ENCODE measurements at places on chromosomes 3 and 15.
A peak's percentile ranks its signal among the peaks of the same experiment; 100 is the strongest.

DNA sequence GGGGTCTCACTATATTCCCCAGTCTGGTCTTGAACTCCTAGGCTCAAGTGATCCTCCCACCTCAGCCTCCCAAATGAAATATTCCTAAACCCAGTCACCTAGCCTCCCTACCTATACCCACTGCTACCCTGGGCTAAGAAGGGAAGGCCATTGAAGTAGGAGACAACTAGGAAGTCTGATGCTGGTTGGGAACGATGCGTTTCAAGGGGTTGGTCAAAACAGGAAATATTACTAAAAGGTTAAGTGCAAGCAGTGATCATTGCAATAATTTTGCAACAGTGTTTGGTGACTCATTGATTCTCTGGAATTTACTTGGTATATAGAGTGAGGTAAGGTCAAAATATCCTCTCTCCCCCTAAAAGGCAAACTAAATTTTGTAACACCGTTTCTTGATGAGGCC lies 4.6 kb upstream of the UQCRC1 start:
- DNase-seq: no peak

DNA sequence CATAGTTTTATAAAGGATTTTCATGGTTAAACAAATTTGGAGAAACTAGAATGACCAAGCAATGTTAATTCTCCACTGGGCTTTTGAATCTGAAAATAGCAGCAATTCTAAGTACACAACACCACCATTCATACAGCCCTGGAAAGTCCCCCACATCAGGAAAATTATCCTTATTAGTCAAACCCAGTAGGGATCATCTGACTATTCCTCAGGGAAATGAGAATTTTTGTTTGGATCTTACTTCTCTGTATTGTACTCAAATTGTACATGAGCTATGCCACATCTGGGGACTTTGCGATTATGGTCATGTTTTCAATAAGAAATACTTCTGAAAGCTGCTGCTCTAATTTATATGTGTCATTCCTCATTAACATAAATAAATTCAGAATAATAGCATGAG lies 46.0 kb downstream of the RARB start:
- no peak for DNase-seq

- no peak for DNase-seq
Observed at GRCh38 chr15:78320183-78320582, 20.0 kb upstream of the CRABP1 start.

- DNase-seq: peak; percentile 17
Observed at GRCh38 chr3:112973325-112974177, 1.4 kb downstream of the CD200R1 start.

DNA sequence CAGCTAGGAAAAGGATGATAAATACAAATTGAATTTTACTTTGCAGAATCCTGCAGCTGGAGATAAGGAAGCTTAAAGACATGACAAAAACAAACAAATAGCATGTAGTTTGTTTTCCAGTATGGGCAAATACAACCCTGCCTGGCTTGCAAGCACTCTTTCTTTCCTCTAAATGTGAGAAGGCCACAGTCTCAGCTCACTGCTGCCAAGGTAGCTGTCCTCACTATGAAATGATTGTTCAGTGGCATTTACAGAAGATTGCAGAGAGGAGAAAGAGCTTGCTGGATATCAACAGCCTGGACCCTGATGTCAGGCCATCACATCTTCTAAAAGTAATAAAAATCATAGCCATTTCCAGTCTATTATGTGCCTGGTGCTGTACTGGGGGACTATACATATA lies 262.0 kb downstream of the CLSTN2 start:
- DNase-seq: no peak

- no peak for DNase-seq
Observed at GRCh38 chr15:46416544-46416943, 781.7 kb downstream of the SQOR start.

DNA sequence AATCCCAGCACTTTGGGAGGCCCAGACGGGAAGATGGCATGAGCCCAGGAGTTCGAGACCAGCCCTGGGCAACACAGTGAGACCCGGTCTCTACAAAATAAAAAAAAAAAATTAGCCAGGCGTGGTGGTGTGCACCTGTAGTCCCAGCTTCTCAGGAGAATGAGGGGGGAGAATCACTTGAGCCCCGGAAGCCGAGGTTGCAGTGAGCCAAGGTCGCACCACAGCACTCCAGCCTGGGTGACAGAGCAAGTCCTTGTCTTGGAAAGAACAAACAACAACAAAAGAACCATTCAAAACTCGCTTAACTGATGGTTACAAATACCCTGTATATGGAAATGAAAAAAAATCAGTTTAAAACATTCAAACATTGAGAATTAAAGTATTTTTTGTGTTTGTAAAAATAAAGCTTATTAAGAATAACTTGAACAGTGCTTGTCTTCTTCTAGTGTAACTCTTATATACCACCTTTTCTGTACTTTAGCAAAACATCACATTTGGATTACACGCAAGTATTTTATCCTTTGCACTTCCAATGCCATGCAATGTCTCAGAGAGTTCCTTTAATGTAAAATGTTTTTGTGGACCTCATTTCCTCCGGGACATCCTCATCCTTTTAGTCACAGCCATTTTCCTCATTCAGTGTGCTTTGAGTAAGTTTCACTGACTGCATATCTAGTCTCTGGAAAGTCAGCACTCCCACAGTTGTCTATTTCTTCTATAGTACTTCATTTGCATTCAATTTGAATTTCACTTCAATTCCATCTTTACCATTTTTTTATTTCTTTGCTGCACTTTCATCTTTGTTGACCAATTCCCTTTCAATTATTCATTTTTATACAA lies 113.0 kb upstream of the GOLGA8J start:
- DNase-seq: no peak

- no peak for DNase-seq
Observed at GRCh38 chr3:141235661-141236171, 4.1 kb downstream of the PXYLP1 start.

DNA sequence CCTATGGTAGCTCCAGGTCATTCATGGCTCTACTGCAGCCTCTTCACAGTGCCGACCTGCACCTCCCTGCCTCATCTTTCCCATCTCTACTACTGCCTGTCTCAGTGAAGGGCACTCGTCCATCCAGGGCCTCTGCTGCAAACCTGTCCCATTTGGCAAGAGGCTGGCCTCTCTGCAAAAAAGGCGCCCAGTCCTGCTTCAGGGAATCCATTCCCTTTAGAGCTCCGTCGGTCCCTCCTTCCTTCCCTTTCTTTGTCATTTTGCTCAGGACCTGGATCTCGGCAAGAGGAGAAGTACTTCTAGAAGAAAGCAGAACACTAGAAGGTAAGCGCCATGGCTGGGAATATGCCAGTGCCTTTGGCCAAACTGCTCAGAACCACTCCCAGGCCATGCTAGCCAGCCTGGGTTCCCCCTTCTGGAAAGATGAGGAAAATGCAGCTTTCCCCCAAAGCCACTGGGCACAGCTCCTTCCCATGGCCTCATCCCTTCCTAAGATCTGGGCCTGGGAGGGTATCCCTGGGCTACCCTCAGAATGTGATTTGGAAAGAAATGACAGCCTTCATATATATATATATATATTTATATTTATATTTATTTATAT lies 6.4 kb upstream of the ISL2 start:
- no peak for DNase-seq

DNA sequence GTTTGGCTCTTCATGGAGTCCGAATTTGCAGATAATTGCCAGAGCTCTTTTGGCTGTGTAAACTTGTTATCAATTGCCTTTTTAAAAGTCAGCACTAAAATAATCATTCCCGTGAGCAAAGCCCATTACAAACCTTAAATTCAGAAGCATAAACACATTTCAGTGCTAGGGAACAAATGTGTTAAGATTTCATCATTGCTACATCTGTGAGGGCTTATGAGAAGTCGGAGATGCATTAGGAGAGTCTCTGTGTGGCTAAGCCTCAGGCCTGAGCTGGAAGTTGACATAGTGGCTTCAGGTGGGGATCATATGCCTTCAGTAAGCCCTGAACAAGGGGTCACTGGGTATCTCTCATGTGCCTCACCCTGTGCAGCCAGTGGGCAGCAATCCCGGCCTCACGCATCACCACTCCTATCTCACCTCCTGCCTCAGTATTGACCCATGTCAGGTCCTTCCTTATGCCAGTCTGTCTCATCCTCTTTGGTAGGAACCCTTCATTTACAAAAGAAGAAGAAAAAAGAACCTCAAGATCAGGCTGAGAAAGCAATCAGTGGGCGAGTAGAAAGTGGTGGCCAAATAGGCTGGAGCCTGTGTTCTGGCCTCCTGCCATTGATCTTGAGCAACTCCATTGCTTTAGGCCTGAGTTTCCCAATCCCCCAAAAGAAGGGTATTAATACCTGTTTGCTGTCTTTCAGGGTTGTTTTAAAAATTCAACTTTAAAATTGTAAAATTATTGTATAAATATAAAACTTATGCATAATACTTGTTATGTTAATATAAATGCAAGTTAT lies 233.5 kb downstream of the IL20RB start:
- DNase-seq: no peak

DNA sequence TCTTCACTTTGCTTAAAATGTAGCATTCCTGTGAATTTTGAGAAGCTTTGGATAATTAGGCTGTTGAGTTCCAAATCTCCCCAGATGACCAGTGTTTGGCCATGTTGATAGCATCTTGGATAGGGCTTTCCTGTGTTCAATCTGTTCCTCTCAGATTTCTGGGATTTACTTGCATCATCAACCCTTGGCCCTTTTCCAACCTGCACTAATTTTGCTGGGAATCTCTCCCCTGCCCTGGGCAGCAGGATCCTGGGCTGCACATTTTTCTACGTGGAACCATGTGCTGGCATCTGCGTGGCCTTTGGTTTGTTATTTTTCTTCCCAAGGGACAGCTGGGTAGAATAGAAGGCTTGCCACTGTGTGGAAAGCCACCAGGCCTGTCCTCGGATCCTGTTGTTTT lies 75.4 kb upstream of the PLXNA1 start:
- no peak for DNase-seq

DNA sequence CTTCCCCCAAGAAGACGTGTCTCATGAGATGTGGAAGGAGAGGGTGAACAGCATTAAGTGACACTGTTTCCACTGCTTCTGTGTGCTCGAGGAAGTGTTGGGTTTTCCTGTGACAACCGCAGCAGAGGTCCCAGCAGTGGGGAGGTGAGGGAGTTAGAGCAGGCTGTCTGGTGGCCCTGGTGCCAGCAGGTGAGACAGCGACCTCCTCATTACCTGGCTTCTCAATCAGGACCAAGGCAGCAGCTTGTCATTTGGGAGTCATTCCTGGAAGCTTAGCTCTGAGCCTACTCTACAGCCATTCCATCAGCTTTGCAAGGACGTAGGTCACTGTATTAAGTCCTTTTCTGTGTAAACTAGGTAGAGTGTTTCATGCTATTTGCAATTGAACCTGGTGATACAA lies 63.3 kb upstream of the RGMA start:
- DNase-seq: peak; percentile 12

DNA sequence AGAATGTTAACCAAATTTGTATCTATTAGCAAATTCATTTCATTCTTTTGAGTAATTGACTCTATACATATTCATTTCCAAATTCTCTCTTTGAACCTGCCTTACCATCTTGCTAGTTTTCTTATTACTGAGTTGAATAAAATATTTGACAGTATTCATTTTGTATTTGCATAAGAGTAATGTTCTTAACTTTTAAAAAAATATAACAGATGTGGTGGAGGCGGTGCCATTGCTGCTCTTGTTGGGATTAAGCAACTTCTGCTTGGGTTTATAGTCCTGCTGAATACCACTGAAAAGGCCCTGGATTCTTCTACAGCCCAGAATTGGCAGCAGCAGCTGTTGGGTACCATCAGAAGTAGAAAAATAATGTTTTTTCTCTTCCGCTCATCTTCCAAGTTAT lies 148.9 kb upstream of the PEX5L start:
- no peak for DNase-seq

GRCh38 chr3:16437640-16438039 lies 75.9 kb downstream of the RFTN1 start:
- DNase-seq: no peak

GRCh38 chr15:46856839-46857502 lies 860.3 kb upstream of the SEMA6D start:
- DNase-seq: no peak

- DNase-seq: no peak
Observed at GRCh38 chr3:107861422-107861821, 229.4 kb downstream of the CD47 start.
